ENCODE measurements at places on chromosomes 2 and 18.

GRCh38 chr2:163849756-163850435, 114.1 kb upstream of the FIGN start:
- no peak for DNase-seq

GRCh38 chr2:61354543-61355197, 116.2 kb downstream of the USP34 start:
- no peak for DNase-seq

GRCh38 chr2:222480497-222480896, 56.2 kb downstream of the SGPP2 start:
- no peak for DNase-seq

- DNase-seq, result no peak
These were observed 73.5 kb downstream of the LIMS1 start for GRCh38 chr2:108607706-108608301.

DNA sequence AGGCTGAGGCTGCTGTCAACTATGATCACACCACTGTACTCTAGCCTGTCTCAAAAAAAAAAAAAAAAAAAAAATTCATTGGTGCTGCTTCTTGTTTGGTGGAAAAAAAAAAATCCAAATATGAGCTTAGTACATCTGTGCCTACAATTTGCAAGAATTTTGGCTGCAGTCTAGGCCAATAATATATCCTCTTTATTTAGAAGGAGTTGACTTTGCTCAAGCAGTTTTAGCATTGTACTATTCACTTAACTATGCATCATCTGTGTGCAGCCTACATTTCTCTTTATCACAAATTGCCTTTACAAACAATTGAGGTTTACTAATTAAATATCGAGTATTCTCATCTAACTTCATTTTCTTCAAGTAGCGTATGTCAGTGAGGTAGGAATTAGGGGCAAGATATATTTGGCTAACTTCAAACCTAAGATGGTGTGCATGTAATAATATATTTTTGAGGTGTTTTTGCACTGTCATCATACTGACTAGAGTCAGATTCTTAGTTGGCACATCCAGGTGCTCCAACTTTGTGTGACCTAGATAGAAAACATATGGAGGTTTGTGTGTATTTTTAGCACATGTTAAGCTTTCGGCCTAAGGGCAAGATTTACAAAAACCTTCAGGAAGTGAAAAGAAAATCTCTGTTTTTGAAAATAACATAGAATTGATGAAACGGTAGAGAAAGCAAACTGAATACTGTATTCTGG, 51.8 kb downstream of the PMS1 start:
- DNase-seq, result no peak

- no peak for DNase-seq
These were observed 39.8 kb downstream of the RBM45 start for GRCh38 chr2:178152033-178152432.

- DNase-seq, result no peak
These were observed 35.6 kb downstream of the SLC25A12 start for GRCh38 chr2:171858397-171858958.

- no peak for DNase-seq
These were observed 730 bp downstream of the B3GNT7 start for GRCh38 chr2:231396058-231396821.

GRCh38 chr2:197059477-197059876, 133.0 kb upstream of the PGAP1 start:
- DNase-seq, result no peak

GRCh38 chr2:45199973-45200372, 190.7 kb upstream of the SIX2 start:
- no peak for DNase-seq

- DNase-seq, result no peak
These were observed 138.9 kb downstream of the HNMT start for GRCh38 chr2:138103156-138103555.

- no peak for DNase-seq
These were observed 199.1 kb upstream of the SLC14A2 start for GRCh38 chr18:45416168-45416567.

DNA sequence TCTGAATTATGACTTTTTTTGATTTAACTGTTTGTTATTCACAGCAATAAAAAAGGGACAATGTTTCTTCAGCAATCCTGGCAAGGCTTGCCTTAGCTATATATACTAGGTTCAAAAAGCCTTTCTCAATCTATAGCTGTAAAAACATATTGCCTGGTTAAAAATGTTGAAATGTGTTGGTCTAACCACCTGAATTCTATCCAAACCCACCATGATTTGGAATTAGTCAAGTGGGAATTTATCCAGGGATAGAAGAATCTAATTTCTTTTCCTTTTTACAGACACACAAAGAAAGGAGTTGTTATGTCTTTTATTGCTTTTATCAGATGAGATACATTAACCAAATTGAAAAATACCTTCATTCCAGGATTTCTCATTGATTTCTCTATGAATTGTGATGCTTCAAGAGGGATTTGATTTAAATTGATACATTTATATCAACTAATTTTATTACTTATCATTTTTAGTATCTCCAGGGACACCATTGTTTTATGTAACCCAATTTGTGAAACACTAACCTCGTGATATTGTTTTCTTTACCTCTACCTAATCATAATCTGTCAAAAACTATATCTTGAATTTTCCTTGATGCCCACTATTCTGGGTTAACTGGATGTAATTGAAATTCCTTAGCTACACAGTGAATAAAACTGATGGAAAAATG, 88.1 kb downstream of the LRP1B start:
- DNase-seq, result no peak

DNA sequence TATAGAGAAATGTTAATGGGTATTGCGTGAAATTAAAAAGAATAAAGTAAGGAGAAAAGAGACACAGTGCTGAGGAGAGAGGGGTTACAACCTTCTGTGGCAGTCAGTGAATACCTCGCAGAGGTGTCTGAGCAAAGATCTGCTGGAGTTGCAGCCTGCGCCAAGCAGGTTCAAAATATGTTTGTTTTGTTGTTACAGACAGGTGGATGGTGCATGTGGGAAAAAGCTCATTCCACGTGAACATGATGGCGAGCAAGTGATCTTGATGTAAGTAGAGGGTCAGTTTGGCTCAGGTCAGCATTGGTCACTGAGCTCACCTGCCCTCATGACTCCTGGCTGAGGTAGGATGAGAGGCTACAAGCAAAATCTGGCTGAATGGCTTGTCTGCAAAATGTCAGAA, 66.2 kb downstream of the SOX11 start:
- DNase-seq, result no peak

GRCh38 chr2:135638825-135639224, 102.8 kb upstream of the UBXN4 start:
- no peak for DNase-seq

DNA sequence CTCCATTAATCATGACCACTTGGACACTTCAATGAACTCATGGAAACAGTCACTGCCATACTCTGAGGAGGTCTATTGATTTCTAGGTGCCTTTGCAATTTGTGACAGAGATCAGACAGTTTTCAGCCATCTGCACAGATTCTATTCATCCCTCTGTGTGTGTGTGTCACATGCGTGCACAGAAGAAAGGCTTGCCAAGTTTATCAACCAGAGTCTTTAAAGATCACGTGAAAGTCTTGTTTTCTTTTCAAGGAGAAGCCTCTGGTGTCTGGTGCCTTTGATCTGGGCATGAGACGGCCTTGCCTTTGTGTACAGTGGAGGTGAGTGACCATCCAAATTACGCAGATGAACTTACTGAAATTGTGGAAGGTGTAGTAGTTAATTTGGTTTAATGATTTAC, 164.2 kb downstream of the VAPA start:
- no peak for DNase-seq

DNA sequence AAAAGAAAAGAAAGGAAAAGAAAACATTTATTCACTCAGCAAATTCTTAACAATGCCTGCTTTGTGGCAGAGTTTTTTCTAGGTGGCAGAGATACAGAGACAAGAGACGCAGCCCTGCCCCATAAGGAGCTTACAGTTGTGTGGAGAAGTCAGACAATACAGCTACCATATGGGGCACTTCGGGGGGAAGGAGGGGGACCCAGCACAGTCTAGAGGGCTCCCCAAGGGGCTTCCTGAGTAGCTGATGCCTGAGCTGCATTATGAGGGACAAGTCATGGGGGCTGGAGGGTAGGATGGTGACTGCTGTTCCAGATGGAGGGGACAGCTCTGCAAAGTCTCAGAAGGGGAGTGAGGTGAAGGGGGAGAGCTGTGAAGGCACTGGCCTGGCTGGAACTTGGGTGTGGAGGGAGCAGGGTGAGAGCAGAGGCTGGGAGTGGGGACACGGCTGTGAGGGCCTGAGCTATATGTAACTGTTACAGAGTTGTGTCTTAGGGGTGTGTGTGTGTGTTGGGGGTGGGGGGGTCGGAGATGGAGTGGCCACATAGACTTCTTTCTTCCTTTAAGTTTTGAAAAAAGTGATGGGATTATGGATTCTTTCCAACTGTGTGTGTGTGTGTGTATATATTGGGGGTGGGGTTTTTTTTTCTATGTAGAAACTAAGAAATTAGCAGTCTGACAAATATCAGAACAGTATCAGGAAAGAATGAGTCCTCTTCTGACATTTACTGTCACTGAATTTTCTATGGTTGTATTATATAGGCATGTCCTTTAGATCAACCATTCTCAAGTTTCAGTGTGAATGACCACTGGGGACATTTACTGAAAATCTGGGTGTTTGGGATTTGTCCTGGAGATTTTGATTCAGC, 66.0 kb upstream of the HAAO start:
- DNase-seq, result no peak

DNA sequence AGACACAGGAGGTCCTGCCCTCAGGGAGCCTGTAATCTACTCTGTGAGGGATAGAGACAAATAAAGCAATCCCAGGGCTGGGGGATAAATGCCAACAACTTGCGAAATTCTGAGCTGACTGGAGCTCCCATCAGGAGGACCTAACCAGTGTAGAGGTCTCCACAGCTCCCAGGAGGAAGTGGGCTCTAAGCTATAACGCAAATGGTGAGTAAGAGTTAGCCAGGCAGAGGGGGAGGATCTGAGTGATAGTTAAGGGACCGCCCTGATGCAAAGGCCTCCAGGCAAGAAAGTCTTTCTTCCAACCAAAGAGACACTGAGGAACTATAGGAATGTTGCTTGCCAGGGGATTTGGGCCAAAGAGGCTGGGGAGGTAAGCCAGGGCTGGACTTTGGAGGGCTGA, 16.0 kb upstream of the ZNF532 start:
- no peak for DNase-seq

DNA sequence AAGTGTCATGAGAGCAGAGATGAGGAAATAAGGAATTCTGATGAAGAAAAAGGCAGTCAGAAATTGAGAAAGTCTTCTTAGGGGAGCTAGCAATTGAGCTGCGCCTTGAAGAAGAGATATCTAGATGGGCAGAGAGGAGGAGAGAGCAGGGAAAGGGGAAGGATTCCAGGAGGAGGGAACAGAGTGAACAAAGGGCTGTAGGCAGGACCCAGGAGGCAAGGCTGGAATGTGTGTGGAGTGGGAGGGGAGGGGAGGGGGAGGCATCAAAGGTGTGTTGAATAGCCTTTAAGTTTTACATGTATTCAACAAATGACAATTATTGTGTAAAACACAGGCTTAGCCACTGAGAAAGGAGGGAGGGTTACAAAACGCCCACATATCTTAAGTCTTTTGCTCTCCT, 164.5 kb downstream of the TDRD15 start:
- no peak for DNase-seq

DNA sequence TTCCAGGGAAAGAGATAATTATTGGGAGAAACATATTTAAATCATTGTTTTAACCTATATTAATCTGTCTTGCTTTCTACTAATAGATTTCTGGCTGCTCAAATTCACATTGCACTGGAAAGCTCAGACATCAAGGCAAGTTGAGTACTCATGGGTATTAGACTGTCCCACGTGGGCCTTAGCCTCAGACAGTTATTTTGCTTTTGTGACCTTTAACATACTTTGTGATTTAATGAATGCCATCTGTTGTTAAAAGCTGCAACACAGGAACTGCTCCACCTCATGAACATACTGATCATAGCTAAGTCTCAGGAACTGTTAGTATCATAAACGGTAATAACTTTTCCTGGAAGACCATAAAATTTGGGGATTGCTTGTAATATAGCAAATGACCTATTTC, 2.7 kb upstream of the LCT start:
- DNase-seq, result no peak

GRCh38 chr2:205848601-205849000, 166.3 kb downstream of the NRP2 start:
- no peak for DNase-seq

DNA sequence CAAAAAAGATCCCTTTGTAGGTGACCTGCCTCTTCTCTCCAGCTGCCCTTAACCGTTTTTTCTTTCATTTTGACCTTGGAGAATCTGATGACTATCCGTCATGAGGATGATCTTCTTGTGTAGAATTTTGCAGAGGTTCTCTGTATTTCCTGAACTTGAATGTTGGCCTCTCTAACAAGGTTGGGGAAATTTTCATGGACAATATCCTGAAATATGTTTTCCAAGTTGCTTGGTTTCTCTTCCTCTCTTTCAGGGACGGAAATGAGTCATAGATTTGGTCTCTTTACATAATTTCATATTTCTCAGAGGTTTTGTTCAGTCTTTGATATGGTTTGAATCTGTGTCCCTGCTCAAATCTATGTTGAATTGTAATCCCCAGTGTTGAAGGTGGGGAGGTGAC, 34.0 kb downstream of the ZC3H8 start:
- DNase-seq, result no peak

DNA sequence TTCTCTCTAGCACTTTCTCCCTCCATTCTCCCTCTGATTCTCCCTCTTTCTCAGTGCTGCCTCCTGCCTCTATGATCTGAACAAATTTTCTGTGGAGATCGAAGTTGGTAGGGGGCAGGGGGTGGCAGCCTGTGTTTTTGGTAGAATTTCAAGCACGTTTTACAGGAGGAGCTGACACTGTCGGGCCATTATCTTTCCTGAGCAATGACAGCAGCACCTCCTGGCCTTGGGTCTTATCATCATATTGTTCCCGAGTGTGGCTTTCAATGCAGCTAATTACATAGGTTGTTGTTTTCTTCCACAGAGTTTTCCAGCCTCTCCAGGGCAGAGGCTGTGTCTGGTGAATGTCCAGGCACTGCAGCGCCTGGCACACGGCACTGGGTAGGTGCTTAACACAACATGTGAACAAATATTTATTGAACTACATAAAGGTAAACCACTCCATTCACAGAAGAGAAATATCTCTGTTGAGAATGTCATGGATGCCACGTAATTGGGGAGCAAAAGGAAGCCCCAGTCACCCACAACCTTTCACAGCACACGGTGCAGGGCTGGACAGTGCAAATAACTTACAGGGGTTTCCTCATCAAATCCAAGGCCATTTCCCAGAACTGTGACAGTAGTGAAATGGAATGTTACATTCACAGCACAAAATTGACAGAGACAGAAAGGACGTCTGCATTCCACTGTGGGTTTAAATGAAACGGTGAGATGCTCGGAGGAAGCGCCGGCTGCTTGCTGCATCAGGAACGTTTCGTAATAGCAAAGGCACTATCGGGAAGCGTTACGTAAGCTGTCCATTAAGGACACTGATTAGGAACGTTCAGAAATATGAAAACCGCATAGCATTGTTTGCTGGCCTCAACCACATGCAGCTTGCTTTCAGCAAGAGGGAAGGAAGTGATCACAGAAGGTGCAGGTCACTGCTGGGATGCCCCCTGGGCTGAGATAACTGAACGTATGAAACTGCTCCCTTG, 6.5 kb upstream of the KCNG2 start:
- no peak for DNase-seq

Measured in stimulated activated CD4-positive, alpha-beta T cell treated with anti-CD3 and anti-CD28 coated beads, TNF-alpha, amount 100 ng/mL, for 1 hour (primary cell).